Germinal center (tissue), 1 donor: ENCODE measurements at places on chromosomes 7 and 10.

DNA sequence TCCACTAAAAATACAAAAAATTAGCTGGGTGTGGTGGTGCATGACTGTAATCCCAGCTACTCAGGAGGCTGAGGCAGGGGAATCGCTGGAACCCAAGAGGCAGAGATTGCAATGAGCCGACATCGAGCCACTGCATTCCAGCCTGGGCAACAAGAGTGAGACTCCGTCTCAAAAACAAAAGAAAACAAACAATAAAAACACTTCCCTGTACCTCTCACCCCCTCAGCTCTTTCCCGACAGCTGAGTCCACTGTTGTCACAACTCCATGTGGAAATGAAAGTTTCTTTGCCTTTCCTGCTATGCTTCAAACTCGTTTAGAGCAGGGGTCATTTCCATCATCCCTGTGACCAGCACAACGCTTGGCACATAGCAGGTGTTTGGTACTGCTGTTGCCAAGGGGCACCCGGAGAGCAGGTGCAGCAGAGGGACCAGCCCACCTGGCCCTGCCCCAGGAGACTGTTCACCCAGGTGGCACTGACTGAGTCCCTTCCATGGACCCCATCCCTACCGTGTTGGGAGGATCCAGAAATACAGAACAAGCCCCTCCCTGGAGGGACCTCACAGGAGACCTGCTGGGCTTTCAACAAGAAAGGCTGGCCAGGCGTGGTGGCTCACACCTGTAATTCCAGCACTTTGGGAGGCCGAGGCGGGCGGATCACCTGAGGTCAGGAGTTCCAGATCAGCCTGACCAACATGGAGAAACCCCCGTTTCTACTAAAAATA is 4.9 kb downstream of the TMEM130 start:
- no peak for DNase-seq

DNA sequence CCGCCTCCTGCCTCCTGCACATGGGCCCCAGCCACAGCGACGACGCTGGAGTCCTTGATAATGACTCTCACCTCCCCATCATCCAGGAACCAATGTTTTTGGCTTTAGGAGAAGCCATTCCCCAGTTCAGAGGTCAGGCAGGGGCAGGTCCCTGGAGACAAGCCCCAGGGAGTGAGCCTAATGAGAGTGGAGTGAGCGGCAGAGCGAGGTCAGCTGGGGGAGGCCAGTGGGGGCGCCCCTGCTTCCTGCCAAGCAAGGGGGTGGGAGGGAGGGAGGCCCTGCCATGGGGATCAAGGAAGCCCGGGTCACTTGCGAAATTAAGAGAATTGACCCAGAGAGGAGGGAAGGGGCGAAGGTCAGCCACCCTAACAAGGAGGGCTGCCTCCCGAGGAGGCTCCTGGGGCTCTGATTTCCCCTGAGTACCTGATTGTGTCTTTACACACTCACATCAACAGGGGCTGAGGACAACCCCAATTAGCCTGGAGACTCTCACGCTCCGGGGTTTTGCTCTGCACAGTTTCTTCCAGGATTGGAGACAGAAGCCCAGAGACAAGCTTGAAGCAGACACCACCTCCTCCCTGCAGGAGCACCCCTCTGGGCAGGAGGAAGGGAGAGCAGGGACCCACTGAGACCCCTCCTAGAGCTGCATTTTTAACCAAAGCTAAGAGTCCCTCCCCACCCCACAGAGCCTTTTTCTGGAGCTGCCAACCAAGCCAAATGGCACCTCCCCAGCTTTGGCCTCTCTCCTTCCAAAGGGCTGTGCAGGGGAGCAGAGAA is 112.1 kb downstream of the COL13A1 start:
- no peak for DNase-seq

- DNase-seq, result no peak
Measured at GRCh38 chr7:119556436-119556835, 716.5 kb upstream of the KCND2 start.

GRCh38 chr10:28137907-28138880 is 139.3 kb upstream of the ODAD2 start:
- DNase-seq, result no peak

DNA sequence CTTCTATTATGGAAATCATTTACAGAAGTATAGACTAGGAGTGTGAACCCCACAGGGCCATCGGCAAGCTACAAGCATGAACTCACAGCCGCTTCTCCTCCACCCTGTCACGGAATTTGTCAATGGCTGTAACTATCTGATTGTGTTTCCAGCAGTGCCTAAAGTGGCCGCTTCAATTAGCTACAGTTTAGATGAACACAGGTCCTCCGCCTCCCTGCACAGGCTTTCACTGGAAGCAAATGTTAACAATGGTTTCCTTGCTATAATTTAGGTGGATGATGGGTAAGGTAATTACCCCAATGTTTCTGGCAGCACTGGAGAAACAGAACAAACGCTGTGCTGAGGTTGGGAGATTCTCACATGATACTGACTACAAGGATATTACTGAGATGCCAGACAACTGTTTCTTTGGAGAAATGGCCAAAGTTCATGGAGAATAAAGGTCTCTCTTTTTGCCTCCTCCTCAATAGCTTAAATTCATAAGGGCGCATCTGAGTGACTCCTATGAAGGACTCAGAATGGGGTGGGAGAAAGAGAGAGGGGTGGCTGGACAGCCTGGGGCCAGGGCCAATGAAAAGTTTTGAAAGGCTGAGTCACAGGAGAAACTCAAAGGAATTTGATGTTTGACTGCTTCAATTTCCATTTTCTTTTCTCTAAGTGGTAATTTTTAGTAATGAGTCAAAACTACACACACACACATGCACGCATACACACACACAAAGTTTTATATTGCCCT is 78.9 kb downstream of the SVIL start:
- no peak for DNase-seq

DNA sequence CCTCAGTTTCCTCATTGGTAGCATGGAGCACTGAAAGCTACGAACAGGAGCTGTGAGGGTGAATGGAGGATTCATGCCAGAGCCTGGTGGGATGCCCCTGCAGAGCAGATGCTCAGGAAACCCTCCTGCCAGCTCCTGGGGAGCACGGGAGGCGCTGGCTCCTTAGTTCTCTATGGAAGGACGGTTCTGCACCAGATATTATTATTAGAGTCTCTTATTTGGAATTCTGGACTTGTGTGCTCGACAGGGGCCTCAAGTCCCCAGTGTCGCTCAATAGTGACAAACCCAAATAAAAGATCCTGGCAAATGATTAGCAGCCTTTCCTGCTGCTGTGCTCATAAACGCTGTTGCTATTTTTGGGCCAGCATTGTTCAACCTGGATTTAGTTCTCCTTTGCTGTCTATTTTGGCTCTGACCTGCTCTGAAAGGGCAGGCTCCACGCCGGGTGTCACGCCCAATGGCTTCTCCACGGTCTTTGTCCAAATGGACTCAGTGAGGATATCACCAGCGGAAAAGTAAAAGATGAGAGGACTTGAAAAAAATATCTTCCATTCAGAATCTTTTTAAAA is 23.0 kb upstream of the KLF6 start:
- DNase-seq, result no peak
